ENCODE measurements at places on chromosomes 2 and 18.

DNA sequence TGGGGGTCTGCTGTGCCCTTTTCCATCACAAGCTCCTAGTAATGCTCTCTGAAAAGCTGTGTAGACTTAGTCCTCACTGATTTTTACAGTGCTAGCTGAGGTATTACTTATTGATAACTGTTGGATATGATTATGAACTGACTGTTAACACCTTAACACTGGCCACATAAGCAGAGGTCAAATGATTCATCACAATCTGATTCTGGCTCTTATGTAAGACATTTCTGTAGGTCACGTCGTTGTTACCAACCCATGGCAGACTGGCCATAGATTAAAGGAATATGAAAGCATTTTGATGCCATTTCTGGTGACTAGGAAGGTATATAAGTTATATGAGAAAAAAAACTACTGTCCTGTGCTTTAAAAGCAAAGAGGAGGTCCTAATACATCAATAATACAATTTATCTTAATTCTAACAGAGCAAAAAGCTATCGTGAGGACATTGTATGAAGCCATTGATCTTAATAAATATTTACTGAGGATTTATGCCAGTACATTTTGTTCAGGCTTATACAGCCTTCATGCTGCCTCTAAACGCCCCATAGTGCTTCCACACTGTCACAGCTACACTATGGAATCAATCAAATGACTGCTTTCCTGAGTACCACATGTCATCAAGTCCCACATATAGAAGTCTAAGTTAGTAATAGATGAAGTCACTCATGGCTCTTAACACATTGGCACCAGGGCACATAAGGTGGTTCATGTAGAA, 6.9 kb upstream of the RND3 start:
- no peak for DNase-seq

DNA sequence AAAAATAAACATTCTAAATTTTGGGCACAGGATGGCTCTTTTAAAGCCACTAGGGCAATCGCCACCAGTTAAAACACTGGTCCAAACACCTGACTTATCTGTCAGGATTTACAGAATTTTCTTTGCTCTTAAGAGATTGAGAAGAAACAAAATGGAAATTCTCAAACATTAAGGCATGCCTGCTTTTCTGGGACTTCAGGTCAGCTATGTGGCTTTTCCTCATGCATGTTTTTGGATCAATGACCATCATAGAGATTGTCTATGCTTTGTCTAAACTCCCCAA, 112.7 kb downstream of the SMAD2 start:
- no peak for DNase-seq

GRCh38 chr2:70708376-70709199, 59.4 kb downstream of the ADD2 start:
- DNase-seq, result no peak

DNA sequence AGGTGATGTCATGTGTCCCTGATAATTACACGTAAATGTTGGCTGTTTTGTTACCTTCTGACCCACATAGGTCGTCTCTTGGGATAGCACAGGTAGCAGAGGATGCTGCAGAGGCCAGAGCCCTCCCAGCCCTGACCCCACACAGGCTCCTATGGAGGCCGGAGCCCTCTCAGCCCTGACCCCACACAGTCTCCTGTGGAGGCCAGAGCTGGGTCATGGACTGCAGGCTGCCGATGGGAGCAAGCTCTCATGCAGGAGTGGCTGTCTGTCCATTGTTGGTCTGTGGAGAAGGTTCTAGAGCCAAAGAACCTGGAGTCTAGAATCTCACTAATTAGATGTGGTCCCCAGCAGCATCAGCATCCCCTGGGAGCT, 155.5 kb downstream of the LDLRAD4 start:
- DNase-seq, result no peak

- DNase-seq, result no peak
These were observed 478.2 kb downstream of the ARHGAP15 start for GRCh38 chr2:143607231-143608062.

- DNase-seq, result no peak
These were observed 265.0 kb upstream of the SLC8A1 start for GRCh38 chr2:40716879-40717278.
